T-cell (primary cell): ENCODE measurements at places on chromosomes 3 and 15. TPM values are rescaled to one million over a fixed set of nuclear protein-coding genes. Genes with fewer than 3 reads are reported as not detected.

DNA sequence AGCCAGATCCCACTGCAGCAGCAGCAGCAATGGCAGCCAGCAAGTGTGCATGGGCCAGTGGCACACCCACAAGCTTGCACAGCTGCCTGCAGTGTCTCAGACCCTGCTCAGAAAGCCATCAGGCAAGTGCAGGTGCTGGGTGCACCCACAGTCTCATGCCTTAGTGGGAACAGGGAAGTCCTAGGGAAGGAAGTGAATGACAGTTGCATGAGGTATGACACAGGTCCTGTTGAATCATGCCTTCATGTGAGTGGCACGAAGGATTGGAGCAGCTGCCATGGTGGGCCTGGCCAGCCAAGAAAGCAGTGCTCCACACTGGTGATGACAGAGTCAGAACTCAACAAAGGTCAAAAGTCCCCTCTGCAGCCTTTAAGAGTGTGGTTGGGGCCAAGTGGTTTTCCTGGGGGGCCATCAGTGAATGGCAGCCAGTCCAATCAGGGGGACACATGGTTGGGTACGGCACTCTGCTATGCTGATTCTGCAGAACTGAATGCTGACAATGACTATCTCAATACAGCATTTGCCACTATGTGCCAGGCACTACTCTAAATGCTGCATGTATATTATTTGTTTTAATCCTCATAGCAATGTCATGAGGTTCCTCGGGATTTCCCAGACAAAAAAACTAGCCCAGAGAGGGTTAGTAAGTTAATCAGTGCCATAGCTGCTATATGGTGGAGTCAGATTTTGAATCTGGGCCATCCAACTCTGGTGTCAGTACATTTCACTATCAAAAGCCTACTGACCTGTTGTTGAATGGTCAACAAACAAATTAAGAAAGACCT, 94.3 kb downstream of the AQP9 start:
- no peak overlapping the region for H3K27ac ChIP-seq
- H3K4me1 ChIP-seq: peaks cover 13% of the 10 kb centered on the region
- no peaks in the 10 kb centered on the region for H3K27me3 ChIP-seq
- no peak for DNase-seq
- no peaks in the 10 kb centered on the region for H3K36me3 ChIP-seq

GRCh38 chr3:195239121-195239520, 31.8 kb downstream of the XXYLT1 start:
- H3K27ac ChIP-seq: no peak overlapping the region
- no peak for DNase-seq
- H3K4me1 ChIP-seq: peaks cover 4% of the 10 kb centered on the region

DNA sequence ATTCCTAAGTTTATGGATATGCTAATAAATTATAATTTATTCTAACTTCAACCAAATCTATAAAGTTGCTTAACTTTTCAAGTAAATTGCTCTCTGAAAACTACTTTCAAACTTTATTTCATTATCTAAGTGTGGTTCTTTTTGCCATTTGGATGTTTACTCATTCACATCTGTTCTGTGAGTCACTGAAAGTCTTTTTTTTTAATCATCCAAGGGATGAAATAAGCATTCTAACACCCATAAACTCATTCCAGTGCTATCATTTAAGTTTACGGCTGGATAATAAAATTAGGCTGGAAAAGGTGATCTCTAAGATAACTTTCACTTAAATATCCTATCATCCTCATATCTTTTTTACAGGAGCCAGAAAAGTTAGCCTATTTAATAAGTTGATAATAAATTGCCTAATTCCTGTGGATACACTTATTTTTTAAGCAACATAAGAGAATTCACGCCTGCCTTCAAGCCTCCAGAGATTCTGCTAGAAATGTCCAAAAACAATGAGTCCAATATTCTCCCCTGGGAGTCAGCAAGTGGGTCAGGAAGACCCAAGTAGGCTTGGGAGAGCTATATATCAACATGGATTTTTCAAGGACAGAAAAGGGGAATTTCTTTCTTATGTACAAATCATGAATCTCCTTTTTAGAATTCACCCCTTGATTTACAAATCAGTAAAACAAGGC, 25.8 kb downstream of the SCG3 start:
- H3K27ac ChIP-seq: no peak overlapping the region

DNA sequence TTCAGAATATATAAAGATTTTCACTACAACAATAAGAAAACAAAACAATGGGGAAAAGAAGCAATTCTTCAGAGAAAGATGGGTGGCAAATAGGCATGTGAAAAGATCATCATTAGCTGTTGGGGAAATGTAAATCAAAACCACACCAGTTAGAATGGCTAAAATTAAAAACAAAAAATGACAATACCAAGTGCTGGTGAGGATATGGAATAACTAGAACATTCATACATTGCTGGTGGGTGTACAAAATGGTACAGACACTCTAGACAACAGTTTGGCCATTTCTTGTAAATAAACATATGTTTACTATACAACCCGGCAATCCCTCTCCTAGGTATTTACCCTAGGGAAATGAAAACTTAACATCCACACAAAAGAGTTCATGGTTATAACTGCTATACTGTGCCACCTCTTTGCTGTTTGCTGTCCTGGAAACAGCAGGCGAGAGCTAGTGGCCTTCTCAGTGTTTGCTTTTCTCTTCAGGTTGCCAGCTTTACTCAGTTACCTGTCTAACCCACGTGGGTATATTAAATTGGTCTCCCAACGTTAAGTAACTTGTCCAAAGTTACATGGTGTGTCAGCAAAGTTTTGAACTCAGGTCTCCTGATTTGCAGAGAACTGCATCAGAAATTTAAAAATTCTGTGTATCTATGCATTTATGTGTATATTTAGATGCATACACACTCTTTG, 4.6 kb upstream of the NIT2 start:
- H3K27me3 ChIP-seq: no peaks in the 10 kb centered on the region
- no peaks in the 10 kb centered on the region for H3K36me3 ChIP-seq
- H3K4me1 ChIP-seq: peaks cover 10% of the 10 kb centered on the region
- H3K4me3 ChIP-seq: no peak overlapping the region
- no peak overlapping the region for H3K27ac ChIP-seq

CPN2 gene
- total RNA-seq: 0.13 TPM
